ENCODE measurements at places on chromosomes 16 and 17. TPM values are rescaled to one million over a fixed set of nuclear protein-coding genes. Genes with fewer than 3 reads are reported as not detected.

Gene GHDC
- 18.3 TPM for total RNA-seq

Gene KRTAP4-4
- total RNA-seq = not detected

Gene ST6GALNAC1
- not detected for total RNA-seq

Gene KRTAP9-4
- not detected for total RNA-seq

Gene TSPAN10
- 1.9 TPM for total RNA-seq

Gene PLXDC1
- total RNA-seq = 15.2 TPM

Gene TBX2
- 2.3 TPM for total RNA-seq

Gene KRT31
- not detected for total RNA-seq

Gene DNASE1L2
- total RNA-seq = 0.85 TPM

Gene GP1BA
- total RNA-seq = not detected

Gene CLEC19A
- total RNA-seq = not detected

Gene DNAAF8
- 1.6 TPM for total RNA-seq

Gene CD68
- total RNA-seq = 43.4 TPM

Gene NHERF1
- total RNA-seq = 23.3 TPM

Gene CPNE7
- 3.2 TPM for total RNA-seq
